Suppressor macrophage treated with lipopolysaccharide for 1 hour (primary cell): ENCODE measurements at places on chromosomes 6 and 20.

DNA sequence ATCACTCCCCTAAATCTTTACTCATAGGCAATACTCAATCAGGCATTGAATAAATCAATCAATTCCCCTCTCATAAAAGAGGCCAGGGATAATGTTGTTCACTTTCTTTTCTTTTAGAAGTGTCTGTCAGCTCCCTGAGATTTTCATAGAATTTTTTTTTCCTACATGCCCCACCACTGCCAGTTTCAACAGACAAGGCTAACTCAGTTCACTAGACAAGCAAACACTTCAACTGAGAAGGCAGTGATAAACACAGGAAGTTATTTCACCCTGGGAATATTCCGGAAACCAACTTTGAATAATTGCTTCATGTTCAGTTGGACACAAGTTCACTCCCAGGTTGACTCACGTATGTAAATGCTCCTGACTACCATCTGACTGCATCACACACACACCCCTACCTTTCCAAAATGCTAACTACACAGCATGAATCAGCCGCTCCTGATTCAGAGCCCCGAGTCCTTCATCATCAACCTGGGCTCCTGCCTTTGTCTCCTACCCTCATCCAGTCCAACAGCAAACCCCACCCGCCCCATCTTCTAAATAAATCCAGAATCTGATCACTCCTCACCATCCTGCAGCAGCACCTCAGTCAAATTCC lies 143.9 kb downstream of the BCAS1 start:
- peak; percentile 98 for DNase-seq

DNA sequence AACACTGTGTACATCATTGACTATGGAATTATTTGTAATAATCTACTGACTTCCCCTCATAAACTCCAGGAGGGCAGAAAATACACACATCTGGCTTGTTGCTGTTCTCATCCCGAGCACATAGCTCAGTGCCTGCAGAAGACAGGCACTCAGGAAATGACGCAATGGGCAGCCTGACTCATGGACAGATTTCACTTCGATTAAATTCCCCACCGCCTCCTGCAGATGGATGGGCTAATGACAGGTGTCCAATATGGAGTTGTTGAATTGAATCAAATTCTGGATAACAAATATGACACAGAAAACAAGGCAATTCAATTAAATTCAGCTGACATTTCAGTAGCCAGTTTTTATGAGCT lies 9.1 kb downstream of the ANKRD60 start:
- DNase-seq: peak; percentile 57

GRCh38 chr20:21982559-21982958 lies 277.1 kb downstream of the PAX1 start:
- no peak for DNase-seq

DNA sequence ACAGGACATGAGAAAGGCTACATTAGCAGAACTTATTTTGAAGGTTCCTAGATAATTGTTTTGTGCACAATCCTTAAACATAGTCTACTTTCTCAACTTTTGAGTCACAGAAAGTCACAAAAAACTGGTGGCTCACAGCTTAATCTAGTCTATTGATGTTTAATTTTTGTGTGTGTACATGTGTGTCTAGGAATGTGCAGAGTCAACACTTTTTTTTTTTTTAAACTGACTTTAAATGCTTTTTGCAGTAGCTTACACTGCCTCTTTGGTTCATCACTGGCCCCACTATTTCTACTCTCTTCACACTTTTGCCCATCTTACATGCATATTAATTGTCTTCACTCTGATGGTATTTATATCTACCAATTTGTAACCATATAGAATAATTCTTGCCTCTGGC lies 566.9 kb downstream of the BCKDHB start:
- no peak for DNase-seq

DNA sequence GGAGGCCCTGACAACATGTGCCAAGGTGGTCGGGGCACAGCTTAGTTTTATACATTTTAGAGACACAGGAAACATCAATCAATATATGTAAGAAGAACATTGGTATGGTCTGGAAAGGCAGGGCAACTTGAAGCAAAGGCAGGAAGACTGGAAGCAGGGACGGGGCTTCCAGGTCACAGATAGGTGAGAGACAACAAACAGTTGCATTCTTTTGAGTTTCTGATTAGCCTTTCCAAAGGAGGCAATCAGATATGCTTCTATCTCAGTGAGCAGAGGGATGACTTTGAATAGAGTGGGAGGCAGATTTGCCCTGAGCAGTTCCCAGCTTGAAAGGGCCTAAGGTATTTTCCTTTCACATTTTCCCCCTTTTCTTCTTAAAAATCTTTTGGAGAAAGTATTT lies 311.0 kb upstream of the RGS17 start:
- no peak for DNase-seq

DNA sequence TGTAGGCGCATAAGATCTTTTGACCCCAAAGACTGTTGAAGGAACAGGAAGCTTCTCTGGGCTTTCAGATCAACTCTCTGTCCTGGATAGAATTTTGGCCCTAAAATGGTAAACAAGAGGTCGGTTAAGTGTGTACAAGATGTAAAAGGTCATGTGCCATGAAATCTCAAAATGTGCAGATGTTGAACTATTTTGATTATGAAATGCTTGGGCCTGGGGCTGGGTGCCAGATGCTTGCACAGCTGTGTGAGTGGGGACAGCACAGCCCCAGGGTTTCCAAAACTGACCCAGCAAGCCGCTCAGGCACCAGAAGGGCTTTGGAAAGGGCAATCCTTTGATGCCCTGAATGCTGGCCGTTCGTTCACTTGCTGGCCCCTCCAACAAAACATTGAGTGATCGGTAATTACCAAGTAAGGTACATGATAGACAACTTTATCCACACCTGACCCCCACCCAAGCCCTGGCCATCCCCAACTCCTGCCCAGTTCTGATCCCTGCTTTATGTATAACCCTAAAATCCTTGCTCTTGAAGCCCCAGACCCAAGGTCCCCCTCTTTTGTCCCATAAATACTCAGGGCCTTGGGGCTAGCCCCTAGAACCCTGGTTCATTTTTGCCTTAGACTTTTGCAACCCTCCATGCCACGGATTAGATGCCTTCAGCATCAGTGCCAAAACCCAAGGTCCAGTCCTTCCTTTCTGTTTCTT lies 1.9 kb downstream of the TMEM239 start:
- no peak for DNase-seq

DNA sequence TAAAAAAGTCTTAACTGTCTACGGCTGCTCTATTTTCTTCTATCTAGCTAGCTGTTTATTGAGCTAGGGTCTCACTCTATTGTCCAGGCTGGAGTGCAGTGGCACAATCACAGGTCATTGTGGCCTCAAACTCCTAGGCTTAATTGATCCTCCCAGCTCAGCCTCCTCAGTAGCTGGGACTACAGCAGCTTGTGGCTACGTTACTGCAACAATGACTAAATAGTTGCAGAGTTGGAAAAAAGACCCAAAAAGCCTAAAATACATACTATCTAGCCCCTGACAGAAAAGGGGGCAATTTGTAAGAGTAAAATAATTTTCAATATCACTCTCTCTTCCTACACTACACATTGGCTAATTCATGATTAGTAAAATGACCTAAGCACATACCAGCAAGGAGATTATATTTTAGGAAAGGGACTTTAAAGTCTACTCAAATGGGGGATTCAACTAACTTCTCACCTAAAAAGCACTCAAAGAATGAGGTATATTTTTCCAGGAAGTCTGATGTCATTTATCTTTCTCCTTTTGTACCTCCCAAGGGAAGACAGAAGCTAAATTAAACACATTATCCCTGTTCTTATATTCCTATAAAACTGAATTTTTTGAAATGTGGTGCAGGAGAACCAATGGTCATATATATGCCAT lies 82.8 kb downstream of the ZMYND8 start:
- peak; percentile 50 for DNase-seq

- no peak for DNase-seq
These were observed 13.7 kb downstream of the ACSS1 start for GRCh38 chr20:25044261-25044560.

- DNase-seq: no peak
These were observed 195.2 kb downstream of the LRFN2 start for GRCh38 chr6:40391851-40392517.

GRCh38 chr6:14423955-14424354 lies 306.4 kb downstream of the CD83 start:
- DNase-seq: no peak

DNA sequence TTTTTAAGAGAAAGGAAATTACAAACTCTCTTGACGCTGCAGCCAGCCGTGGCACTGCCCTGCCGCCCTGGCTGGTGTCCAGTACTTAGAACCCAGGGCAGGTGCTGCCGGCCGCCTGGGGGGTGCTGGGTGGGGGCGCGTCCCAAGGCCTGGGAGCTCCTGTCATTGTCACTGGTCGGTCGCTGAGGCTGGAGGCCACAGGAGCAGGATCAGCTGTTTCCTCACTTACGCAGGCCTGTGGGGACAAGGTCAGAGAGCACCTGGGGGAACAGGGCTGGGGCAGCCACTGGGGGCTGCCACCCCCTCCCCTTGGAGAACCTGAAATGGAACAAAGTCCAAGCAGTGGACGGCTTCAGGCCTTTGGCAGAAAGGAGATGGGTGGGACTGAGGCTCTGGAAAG lies 5.6 kb downstream of the BIRC7 start:
- DNase-seq: no peak

DNA sequence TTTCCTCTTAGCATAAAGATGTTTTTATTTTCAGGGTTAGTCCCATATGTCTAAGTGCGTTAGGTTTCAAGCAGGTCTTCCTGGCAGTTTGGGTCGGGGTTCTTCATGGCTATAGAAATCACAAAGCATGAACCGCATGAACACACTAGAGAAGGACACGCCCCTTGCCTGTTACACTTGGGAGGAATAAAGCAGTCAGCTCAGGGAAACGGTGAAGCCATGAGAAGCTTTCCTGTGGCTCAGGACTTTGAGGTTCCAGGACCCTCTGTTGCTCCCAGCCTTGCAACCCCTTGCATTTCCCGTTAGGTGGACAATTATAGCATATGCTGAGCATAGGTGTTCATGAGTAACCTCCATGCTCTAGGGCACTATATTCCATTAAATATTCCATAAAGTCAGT lies 96.7 kb downstream of the SYCP2 start:
- DNase-seq: no peak

DNA sequence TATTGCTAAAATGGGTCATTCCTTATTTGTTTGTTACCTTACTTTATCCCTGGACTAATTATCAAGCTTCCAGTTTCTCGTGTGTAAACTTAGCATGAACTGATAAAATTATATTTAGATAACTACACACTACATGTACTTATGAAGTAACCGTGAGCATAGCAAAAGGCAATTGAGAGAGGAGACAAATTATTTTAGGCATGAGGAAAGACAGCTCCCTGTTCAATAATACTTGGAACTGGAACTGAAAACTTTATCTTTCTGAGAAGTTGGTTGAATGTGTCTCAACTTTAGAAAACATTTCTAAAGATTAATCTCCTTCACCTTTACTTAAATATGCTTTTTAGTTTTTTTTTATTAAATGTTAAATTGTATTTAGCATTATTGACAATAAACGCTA lies 11.4 kb downstream of the CRISP3 start:
- DNase-seq: no peak

- no peak for DNase-seq
These were observed 9.5 kb downstream of the PXDC1 start for GRCh38 chr6:3742076-3742425.

- DNase-seq: peak; percentile 39
These were observed 1.8 kb upstream of the SAMD5 start for GRCh38 chr6:147506704-147507114.

- DNase-seq: no peak
These were observed 207.1 kb upstream of the SNX9 start for GRCh38 chr6:157615951-157616350.

- no peak for DNase-seq
These were observed 1029.5 kb upstream of the GJE1 start for GRCh38 chr6:141103246-141103645.

GRCh38 chr6:39998126-39998525 lies 63.9 kb upstream of the MOCS1 start:
- DNase-seq: no peak

DNA sequence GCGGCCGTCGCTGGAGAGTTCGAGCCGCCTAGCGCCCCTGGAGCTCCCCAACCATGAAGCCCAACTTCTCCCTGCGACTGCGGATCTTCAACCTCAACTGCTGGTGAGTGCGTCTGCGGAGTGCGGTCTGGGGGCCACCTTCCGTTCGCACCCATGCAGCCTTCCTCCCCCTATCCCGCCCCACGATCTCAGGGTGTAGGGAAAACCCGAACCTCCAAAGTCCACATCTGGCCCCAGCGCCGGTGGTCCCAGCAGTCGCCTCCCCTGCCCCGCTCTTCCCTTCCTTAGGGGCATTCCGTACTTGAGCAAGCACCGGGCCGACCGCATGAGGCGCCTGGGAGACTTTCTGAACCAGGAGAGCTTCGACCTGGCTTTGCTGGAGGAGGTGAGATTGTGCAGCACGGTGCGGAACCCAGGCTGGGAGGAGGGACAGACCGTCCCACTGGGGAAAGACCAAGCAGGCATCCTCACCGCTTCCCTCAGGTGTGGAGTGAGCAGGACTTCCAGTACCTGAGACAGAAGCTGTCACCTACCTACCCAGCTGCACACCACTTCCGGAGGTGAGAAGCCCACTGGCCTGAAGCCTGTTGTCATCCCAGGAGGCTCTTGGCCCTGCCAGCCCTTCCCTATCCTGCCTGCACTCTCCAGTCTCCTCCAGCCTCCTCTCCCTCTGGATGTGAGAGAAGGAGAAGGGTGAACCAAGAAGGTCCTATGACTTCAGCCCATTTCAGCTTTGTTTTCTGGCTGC lies 719 bp downstream of the SMPD2 start:
- peak; percentile 72 for DNase-seq

DNA sequence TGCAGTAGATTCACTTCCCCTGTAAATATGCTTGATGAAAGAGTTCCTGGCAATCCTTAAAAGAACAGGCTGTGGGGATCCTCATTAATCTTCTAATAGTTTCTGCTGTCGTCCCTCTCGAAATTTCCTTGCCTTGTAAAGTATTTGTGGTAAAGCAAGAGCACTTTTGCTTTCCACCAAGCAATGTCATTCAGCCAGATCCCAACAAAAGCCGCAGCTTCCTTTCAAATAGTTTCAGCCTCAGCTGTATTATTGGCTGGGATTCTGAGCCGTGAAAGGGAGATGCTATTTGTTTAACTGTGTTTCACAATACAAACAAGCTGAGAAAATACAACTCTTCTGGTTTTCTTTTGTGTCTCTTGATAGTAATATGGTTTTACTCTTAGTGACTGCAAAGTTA lies 48.9 kb upstream of the EPHA7 start:
- no peak for DNase-seq

DNA sequence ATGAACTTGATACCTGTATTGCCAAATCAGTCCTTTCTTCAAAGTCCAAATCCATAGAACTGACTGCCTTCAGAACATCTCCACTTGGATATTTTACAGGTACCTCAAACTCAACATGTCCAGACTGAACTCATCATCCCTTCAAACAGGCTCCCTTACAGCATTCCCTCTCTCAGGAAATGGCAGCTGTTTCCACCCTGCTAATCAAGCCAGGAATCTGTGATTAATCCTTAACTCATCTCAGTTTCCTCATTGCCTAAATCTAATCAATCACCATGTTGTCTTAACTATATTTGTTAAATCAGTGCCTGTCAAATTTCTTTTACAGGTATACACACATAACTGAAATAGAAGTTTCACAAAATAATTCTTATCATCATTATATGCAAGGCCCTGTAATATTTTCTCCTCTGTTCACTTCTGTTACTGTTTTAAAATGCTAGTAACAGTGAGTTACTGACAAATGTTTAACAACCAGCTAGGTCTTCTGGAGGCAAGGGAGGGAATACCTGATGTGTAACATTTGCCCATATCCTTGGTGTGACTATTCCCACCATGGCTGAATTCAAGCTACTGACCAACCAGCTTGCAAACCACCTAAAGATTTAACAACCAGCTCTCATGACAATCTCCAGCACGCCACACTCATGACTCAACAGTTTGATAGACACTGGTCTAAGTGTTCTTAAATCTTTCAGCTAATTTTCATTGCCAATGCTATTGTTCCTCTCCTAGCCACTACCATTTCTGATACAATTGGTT lies 124.9 kb downstream of the ADAT2 start:
- DNase-seq: no peak
